A549 (cell line): ENCODE measurements at places on chromosomes 7 and 10.

GRCh38 chr10:99161165-99161564 is 74.5 kb downstream of the HPSE2 start:
- DNase-seq, result no peak

DNA sequence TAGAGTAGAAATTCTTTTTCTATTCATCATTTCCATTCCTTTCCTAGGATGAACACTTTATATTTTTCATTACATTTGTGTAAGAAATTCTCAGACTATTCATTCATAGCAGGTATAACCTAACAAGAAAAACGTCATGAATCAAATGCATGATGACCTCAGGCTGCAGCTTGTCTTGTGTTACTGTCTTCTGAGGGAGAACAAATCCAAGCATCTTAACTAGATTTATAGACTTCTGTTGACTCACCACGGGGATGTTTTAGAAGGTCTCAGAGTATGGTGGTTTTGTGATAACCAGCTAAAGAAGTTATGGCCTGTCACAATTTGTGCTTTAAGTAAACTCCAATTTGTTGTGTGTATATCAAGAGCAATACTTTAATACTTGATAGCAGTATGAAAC is 102.7 kb downstream of the ANKRD7 start:
- no peak for DNase-seq

DNA sequence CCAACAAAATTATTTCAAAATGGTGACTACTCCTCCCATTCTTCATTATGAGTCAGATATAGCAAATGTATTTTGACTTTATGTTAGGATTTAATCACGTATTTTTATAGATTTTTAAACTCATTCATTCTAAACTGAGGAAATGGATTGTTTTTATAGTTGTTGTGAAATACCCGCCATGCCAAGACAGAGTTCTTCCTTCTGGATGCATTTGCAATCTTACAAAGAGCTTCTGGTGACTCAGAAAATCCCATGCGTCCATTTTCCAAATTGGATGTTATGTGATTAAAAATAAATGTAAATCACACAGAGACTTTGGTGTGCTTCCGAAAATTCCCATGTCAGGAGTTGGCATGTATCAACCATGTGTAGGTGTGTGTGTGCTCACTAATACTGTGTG is 179.3 kb downstream of the TRIL start:
- DNase-seq, result no peak

DNA sequence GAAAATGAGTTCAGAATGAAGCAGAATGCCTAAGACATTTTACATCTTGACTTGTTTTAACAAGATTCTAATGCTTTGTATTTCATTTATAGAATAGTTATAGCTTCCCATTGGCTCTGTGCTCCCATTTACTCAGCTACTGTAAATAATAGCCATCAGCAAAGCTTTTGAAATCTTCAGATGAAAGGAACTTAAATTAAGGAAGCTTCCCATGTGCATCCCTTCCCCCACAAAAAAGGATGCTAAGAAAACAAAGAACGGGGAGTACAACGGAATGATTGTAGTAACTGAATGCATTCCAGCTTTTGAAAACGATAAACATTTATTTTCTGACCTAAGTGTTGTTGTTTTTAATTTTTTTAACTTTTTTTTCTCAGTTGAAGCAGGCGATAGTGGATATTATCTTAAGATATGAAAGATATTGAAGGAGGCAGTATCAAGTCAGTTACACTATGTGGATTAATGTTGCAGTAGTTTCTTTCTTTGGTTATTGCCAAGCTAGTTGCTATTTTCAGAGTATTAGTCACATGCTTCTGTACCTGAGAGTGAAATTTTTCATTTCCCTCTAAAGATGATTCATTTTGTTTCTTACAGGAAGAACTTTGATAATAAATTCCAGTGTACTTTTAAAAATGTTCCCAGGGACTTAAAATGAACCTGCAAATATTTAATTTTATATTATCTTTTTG is 129.2 kb downstream of the KCND2 start:
- no peak for DNase-seq

DNA sequence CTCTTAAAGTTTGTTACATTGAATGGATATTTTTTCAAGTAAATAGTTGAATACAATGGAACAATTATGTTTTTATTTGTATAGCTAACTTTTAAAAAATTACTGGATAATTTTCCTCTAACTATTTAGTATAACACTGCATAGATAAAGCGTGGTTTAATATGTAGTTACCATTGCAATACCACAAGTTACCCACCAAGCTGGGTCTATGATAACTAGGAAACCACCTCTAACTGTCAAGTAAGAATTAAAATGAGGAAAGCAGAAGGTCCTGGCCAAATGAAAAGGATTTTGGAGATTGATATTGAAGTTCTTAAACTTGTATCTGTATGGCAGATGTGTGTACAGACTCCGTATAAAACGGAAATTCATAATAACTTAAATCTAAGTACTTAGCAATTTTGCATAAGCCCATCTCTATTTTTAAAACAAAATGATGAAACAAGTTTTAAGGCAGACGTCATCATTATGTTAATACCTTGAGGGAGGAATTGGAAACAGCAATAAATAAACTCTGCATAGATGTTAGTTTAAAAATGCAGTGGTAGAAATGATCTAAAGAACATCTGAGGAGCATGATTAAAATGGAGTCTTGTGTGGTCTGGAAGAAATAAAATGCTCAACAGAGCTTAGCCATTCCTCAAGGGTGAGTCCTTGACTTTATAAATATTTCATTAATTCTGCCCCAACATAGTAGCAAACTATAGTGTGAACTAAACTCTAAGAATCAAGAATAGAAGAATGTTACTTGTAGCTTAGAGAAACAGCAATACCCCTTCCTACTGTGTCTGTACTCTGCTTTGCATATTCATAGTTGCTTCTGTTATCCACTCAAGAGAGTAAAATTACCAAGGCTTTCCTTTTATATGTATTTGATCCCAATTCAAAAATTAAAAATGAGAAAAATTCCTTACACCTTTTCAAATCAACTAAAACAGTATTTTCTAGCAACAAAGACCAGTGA is 206.4 kb upstream of the FERD3L start:
- DNase-seq, result no peak

- DNase-seq, result no peak
These were observed 125.0 kb downstream of the SNX13 start for GRCh38 chr7:17815318-17815717.

DNA sequence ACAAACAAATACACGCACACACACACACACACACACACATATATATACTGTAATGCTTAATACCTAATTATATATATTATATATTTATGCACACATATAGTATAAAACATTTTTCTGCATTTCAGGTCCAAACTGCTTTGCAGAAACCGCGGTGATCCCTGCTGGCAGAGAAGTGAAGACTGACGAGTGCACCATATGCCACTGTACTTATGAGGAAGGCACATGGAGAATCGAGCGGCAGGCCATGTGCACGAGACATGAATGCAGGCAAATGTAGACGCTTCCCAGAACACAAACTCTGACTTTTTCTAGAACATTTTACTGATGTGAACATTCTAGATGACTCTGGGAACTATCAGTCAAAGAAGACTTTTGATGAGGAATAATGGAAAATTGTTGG is 138.5 kb downstream of the VWC2 start:
- DNase-seq, result no peak

GRCh38 chr7:108451296-108451848 is 4.9 kb downstream of the NRCAM start:
- no peak for DNase-seq

DNA sequence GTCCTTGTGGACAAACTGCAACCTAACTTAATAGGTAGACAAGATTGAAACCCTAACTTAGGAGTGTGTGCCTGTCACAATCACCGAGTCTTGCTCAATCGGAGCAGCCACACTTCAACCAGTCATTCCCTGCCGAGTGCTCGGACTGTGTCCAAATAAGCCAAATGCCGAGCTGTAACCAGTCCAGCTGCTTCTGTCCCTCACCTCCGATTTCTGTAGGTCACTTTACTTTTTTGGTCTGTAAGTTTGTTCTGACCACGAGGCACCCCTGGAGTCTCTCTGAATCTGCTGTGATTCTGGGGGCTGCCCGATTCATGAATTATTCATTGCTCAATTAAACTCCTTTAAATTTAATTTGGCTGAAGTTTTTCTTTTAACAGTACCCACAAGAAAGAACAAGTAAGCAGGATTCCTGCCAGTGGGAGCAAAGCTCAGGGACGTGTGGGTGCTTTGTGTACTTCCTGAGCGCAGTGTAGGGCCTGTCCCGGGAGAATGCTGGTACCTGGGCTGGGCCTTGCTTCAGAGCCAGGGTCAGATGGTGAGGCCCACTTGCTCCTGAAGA is 140.1 kb downstream of the ACTR3B start:
- DNase-seq, result no peak

DNA sequence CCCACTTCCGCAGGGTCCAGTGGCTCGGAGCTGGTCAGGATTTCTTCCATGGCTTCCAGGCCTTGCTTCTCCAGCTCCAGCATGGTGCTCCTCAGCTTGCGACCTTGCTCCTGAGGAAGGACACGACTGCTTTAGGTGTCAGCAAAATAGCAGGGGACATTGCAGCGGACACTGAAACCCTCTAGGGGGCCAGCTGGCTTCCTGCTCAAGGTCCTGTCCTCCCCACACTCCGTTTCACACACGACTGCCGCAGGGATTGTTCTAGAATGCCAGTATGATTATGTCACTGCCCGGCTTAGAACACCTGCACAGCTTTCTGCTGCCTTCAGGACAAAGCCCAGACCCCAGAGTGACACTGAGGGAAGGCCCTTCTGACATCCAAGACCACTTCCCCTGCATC is 65.6 kb downstream of the SCRN1 start:
- no peak for DNase-seq

GRCh38 chr7:91778416-91778815 is 102.1 kb downstream of the MTERF1 start:
- DNase-seq, result no peak

DNA sequence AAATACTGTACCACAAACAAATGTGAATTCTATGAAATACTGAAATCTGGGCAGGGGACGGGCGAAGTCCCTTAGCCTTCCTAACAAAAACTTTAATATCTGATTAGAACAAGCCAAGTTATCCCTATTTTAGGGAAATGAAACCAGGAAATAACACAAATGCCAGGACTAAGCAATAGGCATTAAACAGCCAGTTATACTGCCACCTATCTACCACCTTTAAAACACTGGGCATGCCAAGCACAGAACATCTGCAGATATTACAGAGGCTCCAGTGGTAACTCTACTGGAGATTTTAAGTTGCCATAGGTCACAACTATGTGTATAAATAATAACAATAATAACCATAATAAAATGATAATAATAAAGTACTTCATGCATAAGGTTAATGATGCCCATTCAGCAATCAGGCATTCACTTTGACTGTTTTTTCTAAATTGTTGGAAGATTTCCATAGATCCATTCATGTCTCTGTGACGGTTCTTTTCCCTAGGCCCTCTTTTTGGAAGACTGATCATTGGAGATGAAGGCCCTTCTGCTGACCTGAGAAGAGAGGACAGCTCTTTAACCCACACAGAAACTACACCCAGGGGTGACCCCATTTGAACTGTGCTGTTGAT is 195.7 kb downstream of the CACNA2D1 start:
- DNase-seq, result peak; percentile 5

DNA sequence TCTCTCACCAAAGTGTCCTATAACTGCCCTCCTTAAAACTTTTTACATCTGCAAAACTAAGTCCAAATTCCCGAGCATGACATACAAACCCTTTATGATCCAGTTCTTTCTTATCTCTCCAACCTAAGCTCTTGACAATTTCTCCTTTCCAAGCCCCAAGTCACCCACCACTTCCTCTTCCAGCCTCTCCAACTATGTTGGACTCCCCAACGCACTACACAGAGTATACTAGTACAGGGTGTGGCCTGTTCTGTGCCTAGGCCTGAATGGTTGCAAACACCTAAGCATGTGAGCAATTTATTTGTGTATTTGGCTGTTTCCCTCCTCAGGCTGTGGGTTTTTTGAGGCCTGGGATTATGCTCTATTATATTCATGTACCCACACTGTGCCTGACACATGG is 101.2 kb upstream of the APBB1IP start:
- DNase-seq, result no peak

DNA sequence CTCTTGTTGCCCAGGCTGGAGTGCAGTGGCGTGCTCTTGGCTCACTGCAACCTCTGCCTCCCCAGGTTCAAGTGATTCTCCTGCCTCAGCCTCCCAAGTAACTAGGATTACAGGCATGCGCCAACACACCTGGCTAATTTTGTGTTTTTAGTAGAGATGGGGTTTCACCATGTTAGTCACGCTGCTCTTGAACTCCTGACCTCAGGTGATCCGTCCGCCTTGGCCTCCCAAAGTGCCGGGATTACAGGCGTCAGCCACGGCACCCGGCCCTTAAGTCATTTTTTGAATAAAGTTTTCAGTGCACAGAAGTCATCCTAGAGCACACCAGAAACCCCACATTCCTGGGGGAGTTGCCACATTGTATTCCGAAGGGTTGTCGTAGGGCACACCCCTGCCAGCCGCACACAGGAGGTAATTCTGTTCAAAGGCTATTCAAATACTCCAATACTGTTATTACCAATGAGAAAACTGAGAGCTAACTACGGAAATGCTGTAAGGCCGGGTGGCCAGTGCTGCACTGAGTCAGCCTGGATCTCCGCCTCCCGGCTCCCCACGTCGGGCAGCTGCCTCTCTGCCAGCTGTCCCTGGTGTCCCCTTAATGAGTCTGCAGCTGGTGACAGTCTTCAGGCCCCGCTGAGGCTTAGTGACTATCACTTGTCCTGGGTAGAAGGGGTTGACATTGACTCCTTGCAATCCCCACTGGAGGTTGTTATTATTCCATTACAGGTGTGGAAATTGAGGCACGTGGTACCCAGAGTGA is 8.6 kb upstream of the RFC2 start:
- DNase-seq, result no peak

- DNase-seq, result peak; percentile 37
These were observed 238.4 kb upstream of the ZMIZ1 start for GRCh38 chr10:78830062-78830975.

DNA sequence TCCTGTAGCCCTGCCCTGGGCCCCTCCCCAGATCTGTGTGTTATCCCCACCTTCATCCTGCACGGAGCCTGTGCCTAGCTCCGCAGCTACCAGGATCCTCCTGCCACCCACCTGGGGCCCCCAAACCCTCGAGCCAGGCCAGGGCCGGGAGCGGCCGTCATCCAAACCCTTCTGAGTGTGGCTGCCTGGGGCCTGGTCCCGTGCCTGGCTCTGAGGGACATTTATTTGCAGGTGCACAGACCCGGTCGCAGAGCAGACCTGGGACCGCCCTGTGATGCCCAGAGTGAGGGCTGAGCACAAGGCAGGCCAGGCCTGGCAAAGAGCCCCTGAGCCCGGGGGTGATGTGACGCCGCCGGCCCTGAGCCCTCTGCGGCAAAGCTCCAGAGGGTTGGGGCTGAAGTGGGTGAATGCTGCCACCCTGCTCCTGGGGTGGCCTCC is 27.4 kb upstream of the INPP5A start:
- no peak for DNase-seq

DNA sequence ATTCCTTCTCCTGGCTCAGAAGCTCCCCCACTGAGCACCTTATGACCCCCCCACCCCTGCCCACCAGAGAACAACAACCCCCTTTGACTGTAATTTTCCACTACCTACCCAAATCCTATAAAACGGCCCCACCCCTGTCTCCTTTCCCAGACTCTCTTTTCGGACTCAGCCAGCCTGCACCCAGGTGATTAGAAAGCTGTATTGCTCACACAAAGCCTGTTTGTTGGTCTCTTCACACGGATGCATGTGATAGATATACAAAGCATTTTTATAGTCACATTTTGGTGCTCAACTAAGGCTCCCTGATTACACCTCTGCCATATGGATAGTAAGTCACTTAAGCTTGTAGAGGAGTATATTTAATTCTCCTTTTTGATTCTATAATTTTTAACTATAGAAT is 985.8 kb downstream of the REEP3 start:
- DNase-seq, result no peak
